BE2C (cell line): ENCODE measurements at places on chromosomes 5 and 9.

GRCh38 chr9:107755246-107755645 is 265.7 kb upstream of the KLF4 start:
- no peak for DNase-seq

DNA sequence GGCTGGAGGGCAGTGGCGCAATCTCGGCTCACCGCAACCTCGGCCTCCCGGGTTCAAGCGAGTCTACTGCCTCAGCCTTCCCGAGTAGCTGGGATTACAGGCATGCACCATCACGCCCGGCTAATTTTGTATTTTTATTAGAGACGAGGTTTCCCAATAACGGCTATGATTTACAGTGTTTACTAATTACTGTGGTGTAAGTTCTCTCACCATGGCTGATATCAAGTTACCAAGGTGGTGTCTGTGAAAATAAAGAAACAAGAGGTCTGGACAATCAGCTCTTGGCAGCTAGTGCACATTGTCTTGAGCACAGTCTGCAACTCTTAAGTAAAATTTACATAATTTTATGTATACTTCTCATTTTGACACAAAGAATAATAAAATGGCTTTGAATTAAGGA is 385.5 kb upstream of the COX7C start:
- no peak for DNase-seq

DNA sequence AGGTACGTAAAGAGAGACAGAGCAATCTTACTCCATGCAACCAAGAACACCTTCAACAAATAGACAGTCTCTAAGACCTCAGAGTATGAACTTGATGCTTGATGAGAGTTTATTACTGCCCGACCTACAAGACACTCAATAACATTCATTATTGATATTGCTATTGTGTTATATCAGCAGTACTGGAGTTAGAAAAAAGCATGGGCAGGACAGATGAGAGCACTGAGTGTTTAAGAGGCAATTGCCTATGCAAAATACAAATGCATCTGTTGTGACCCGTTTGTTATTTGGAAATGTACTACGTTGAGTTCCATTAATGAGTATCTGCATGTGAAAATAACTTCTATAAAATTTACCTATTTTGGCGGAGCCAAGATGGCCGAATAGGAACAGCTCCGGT is 8.1 kb upstream of the MARCOL start:
- DNase-seq: no peak

DNA sequence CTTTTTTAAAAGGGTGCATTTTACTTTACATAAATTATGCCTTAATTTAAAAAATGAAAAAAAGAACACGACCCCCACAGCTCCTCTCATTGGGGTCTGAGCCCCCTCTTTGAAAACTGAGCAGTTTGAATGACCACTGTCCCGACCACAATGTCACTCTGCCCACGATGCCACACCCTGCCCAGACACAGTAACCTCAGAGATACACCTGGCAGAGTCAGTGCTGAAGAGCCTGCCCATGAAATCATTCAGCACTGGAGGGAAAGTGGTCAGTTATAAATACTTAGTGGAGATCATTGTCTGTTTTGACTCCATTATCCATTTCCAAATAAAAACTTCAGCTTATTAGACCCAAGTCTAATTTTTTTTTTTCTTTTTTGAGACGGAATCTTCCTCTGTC is 49.3 kb downstream of the DNAJC21 start:
- DNase-seq: no peak

DNA sequence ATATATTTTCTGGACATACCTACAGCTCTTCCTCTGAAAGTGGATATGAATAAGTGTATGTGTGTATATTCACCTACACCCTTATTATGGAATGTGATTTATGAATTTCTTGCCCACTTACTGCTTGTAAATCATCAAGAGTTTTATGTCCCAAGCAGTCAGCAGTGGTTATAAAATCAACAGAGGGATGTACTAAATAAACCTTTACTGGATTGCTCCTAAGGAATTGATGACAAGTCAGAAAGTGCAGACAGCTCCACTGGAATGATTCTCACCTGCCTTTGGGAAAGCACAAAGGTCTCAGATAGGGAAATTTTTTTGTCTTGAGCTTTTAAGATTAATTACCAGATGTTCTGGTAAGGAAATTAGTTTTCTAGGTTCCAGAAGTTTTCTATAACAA is 9.3 kb downstream of the TMEM174 start:
- no peak for DNase-seq

GRCh38 chr5:115424030-115424429 is 120.5 kb downstream of the FEM1C start:
- no peak for DNase-seq

DNA sequence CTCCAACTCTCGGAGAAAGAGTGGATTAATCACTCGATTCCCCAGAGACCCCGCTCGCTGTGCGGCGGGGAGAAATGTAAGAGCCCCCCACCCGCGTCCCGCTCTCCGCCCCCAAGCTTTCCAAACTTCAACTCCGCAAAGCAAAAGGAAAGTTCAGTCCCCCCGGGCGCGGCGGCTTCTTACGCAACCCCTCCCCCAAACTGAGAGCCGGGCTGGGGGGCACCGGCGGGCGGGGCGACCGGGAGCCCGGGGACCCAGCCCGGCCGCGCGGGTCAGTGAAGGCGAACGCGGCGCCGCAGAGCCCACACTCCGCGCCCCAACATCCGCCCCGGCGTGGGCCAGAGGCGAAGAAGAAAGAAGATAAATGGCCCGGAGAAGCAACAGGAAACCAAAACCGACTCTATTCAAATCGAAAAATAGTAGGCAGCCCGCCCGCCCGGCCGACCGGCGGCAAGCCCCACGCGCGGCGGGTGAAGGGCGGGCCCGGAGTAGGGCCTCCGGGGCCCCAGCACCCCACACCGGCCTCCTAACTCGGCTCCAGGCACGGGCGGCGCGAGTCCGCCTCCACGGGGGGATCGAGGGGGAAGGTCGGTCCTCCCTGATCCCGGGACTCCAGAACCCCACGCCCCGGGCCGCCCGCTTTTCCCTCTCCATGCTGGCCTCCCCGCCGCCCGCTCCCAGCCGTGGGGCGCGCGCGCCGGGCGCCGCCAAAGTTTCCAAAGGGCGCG is 720 bp downstream of the NOTCH1 start:
- no peak for DNase-seq

- DNase-seq: no peak
Measured at GRCh38 chr9:123835821-123836220, 94.1 kb downstream of the DENND1A start.

DNA sequence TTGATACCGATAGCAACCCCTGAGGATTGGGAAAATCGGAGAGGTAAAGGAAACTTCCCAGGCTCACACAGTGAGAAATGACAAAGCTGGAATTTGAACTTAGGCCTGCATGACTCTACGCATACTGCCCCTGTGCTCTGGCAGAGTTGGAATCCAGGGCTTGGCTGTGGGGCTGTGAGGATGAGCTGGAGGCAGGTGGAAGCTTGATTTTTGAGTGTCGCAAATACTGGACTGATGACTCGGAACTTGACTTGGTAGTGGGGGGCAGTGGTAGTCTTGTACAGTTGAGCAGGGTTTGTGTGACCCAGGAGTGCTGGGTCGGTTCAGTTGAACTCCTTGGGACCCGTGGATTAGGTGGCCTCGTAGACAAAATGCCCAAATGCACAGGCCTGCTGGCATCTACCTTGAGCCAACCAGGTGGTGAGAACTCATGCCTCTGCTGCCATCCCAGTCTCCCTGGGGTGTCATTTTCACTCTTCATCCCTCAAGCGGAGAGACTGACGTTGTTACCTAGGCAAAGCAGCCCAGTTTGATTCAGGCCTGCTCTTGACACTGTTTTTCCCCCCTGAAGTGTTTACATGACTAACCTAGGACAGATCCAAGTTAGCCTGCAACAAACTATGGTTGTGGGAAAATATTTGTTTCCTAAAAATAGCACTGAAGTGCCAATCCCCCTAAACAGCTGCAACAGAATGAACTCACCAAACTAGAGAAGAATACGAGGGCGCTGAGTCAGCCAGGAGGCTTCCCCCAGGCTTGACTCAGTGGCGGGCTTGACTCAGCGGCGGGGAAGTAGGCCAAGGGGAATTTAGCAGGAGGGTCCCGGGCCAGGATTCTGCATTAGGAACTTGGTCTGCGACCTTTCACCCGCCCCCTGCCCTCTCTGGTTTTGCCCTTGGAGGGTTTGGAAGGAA is 45.7 kb upstream of the ORM1 start:
- peak; percentile 1 for DNase-seq

DNA sequence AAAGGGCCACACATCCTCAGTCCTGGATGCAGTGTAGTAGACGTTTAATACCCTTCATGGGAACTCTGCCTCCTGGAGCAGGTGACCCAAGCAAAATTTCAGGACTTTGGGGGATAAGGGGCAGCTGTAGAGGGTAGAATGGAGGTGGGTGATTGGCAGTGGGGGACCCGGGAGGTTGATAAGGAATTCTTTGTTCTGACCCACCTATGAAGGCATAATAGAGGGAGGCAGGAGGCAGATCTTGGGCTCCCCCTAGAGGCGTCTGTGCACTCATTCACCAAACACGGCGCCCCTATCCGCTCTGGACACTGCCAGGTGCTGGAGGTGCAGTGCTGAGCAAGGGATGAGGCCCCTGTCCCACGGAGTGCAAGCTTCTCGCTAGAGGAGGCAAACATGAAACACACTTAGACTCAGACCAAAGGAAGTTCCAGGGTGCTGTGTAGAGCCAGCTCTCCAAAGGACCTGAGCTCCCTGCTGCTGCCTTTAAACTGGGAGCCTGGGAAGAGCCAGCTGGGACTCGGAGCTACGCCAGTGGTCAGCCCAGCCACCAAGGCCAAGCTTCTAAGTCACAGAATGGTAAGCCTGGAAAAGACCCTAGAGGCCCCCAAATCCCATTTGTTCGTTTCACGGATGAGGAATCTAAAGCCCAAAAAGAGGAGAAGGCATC is 7.7 kb downstream of the IL17B start:
- DNase-seq: peak; percentile 78

GRCh38 chr9:84845956-84846900 is 176.7 kb downstream of the NTRK2 start:
- DNase-seq: no peak

- no peak for DNase-seq
Measured at GRCh38 chr5:110096419-110096818, 406.7 kb downstream of the MAN2A1 start.

DNA sequence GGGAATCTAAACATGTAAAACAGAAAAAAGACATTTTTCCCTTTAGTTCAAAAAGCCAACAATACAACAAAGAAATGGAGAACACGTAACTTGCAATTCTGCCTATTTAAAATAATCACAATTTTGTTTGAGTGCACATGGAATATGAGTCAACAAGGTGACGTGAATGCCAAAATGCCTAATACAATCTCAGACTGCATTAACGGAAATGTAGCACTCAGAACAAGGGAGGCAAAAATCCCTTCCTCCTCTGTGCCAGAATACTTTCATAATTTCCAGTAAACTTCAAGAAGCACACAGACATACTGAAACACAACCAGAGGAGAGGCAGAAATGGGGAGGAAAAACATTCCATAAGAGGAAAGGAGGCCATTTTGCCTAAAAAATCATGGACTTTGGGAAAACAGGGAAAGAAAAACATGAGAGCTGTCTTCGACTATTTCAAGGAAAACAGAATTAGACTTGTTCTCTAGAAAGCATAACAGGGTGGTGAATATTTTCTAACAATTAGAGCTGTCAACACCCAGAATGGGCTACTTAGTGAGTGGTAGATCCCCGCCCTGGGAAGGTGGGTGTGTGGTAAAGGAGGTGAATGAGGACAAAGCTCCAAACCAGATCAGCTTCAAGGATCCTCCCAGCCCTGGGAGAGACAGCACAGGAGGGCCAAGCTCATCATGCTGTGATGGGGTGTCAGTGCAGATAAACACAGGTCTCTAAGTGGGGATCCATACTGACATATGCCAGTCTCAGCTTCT is 48.2 kb downstream of the ABCA1 start:
- no peak for DNase-seq

- no peak for DNase-seq
Measured at GRCh38 chr9:120758544-120758943, 34.7 kb downstream of the FBXW2 start.

- DNase-seq: no peak
Measured at GRCh38 chr9:121818016-121818661, 166.7 kb downstream of the DAB2IP start.

GRCh38 chr5:43973318-43973717 is 370.3 kb downstream of the NNT start:
- no peak for DNase-seq

- DNase-seq: no peak
Measured at GRCh38 chr5:109844695-109845094, 155.0 kb downstream of the MAN2A1 start.

- DNase-seq: no peak
Measured at GRCh38 chr5:3595006-3595961, at the start of gene IRX1. Gene IRX1, plus strand, starts transcription at chr5:3595832. Its CDS starts 274 bp downstream, at chr5:3596106.

- DNase-seq: no peak
Measured at GRCh38 chr9:21060919-21061561, 16.7 kb downstream of the IFNB1 start.

- no peak for DNase-seq
Measured at GRCh38 chr9:133050781-133051180, 11.0 kb upstream of the CEL start.

DNA sequence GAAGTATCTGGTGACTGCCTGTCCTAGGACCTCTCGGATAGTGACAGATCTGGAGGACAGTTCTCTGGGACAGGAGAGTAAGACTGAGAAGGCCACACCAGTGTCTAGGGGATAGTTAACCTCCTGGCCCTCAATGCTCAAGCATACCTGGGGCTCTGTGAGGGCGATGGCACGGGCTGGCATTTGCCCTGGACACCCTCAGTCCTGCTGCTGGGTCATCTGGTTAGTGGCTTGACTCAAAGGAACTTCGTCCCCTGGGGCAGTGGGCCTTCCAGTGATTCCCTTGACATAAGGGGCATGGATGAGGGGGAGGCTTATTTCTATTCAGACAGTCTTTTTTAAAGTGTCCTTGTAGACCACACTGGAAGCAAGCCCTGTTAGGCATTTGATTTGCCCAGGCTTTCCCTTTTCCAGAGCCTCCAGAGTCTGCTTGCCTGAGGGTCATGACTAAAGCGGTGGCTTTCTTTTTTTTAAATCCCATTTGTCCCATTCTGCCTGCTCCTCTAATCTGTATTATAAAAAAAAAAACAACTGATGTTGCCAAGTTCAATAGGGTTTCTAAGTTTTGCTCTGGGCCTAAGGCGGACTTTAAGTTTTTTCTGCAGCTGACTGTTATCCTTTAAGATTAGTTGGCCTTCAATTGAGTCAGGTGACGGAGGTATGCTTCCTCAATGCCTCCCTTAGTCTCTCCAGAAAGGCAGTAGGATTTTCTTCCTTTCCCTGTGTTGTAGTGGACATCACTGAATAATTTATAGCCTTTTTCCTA is 2083.5 kb upstream of the C9orf72 start:
- DNase-seq: no peak

DNA sequence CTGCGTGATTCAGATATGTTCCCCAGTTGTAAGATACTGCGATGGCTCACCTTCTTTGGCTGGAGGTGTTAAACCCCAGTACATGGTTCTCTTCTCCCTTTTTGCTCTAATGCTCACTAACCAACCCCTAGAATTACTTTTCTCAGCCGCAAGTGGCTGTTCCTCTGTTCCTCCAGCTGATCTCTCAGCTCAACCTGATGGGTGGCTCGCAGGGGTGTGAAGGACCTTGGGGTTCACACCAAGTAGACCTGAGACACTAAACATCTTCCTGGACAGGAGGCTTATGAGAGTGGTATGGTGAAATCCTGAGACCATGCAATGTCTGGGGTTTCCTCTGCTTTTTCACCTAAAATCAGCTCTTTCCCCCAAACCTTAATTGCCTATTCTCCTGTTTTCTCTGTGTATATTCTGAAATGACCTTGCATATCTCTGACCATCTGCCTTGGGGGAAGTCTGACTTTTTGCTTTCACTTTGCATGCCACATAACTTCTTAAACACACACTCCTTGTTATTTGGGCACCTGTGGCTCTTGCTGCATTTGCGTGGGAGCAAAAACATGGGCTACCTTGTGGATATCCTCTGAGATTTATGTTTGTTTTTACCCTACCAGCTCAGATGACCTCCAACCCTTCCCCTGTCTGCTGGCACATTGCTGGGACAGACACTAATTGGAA is 15.9 kb upstream of the IFNA14 start:
- no peak for DNase-seq
